ENCODE measurements at places on chromosomes 13 and 19.

- no peak for DNase-seq
These were observed 10.1 kb upstream of the SLC25A42 start for GRCh38 chr19:19053508-19054314.

DNA sequence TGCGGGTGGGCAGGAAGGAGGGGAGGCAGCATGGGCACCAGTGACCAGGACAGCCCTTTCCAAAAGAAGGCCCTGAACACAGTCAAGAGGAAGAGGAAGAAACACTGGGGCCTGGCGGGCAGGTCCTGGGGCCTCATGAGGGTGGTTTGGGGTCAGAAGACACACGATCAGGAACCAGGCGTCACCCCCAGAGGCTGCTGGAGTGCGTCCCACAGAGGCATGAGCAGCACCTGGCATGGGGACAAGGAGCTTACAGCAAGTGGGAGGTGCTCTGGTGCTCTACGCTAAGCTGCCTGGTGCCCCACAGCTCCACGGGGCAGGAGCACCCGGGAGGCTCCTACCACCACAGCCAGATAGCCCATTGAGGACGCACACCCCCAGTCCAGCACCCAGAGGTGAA, 20.0 kb downstream of the ELL start:
- no peak for DNase-seq

DNA sequence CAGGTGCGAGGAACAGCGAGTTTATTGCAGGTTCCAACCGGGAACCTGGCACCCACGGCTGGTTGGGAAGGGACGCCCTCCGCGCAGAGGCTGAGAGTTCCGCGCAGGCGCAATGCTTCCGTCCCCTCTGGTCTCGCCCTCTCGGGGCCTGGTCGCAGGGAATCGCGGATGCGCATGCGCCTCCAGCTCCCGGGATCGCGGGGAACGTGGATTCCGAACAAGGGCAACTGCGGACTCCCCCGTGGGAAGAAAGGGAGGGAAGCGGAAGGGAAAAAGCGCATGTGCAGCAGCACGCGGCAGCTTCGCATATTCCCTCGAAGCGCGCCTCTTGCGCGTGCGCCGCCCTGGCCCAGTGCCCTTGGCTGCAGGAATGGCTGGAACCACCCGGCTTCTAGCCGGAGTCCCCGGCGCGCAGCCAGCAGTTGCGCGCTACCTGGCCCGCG, 1.1 kb downstream of the TSSK6 start:
- DNase-seq = no peak

- no peak for DNase-seq
These were observed at the start of gene HSPB6 for GRCh38 chr19:35756377-35757230. Gene HSPB6 (minus strand): TSS chr19:35757029. CDS start chr19:35757008, 21 bp downstream.

DNA sequence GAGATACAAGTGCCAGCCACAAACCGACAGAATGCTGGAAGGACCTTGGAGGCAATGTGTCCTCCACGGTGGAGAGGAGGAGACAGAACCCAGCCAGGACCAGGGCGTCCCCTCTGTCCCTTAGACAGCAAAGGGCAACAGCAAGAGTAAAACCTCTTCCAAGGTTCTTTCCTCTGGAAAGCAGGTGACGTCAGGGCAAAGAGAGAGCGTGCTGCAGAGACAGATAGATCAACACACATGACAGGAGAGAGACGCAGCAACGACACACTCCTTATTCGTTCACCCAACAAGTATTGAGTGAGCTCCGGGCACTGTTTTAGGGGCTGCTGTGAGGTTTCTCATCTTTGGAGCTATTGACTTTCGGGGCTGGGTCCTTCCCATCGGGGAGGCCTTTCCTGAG, 1.3 kb upstream of the GALP start:
- no peak for DNase-seq

DNA sequence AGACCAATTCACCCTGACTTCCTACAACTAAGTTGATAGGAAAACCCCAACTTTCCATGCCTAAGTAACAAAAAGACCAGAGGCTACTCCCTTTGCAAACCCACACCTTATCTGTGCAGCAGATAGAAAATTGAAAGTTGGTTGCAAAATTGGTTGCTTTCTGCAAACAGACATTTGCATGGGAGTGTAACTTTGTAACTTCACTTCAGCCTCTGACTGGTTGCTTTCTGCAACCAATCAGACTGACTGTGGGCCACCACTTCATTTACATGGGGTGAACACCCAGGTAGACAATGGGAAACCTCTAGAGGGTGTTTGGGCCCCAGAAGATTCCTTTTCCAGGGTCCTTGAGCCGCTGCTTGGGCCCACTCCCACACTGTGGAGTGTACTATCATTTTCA, 9.8 kb downstream of the TEX30 start:
- DNase-seq = no peak

DNA sequence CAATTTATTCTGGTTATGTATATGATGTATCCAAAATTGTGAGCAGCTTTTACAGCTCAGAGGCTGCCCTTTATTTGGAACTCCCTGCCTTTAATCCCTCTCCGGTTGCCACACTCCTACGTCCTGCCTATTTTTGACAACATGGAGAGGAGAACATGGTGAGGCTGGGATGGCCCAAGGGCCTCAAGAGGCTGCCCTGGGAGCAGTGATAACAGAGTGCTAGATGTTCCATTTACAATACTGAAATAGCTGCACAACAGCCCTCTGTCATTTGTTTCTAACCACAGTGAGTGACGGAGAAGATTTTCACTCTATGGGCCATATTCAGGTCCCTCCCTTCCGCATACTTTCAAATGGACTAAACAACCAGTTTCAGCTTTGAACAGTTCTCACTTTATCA, 33.4 kb downstream of the STARD13 start:
- no peak for DNase-seq

- no peak for DNase-seq
These were observed 7.1 kb upstream of the ZNF43 start for GRCh38 chr19:21843081-21843480.

DNA sequence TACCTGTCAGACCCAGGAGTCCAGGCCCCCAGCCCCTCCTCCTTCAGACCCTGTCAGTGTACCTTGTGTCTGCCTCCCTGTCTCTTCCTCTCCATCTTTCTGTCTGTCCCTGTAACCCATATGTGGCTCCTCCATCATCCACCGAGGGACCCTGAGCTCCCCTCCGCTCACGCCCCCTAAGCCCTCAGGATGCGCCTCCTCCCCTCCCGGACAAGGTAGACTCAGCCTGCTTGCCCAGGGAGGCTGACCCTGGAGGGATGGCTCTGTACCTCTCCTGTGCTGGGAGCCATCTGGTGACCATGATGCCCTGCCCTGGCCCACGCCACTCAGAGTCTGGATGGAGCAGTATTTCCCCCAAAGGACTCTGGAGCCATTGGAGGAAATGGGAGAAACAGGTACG, 1.0 kb upstream of the CAPN12 start:
- DNase-seq = no peak

- DNase-seq = no peak
These were observed 825 bp upstream of the CARM1 start for GRCh38 chr19:10870501-10870954.

DNA sequence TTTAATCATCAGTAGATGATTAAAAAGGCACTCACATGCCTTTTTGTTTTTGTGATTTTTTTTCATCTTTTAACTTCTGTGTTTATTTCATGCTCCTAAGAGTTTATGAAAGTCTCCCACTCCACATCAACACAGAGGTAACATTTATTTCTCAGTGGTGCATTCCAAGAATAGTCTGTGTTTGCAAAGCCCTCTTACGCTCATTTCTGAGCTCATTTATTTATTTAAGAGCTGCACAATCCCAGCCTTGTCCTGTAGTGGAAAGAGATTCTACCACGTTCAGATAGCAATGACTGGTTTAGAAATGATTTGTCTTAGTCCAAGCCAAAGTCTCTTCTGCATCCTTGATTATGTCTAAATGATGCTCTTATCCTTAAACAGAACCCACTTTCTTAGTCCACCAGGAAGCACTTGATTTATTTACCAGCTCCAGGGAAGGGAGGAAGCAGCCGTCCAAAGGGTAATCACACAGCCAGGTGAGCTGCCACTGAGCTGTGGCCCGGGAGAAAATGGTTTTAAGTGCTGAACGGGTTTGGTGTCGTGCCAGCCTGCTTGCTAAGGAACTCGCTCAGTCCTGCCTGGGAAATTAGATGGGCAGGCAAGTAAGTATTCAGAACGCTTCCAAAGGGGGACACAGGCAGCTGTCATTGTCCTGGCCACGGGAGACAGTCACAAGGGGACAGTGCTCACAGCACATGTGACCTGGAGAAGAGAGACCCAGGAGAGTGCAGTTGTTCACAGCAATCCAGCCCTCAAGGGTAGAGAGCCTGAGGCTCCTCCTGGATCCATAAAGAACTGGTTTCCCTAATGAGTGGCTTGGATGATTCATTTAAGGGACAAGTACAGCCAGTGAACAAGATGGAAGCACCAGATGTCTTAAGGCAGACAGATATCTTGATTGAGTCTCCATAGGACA, 131.8 kb upstream of the WASF3 start:
- DNase-seq = no peak

DNA sequence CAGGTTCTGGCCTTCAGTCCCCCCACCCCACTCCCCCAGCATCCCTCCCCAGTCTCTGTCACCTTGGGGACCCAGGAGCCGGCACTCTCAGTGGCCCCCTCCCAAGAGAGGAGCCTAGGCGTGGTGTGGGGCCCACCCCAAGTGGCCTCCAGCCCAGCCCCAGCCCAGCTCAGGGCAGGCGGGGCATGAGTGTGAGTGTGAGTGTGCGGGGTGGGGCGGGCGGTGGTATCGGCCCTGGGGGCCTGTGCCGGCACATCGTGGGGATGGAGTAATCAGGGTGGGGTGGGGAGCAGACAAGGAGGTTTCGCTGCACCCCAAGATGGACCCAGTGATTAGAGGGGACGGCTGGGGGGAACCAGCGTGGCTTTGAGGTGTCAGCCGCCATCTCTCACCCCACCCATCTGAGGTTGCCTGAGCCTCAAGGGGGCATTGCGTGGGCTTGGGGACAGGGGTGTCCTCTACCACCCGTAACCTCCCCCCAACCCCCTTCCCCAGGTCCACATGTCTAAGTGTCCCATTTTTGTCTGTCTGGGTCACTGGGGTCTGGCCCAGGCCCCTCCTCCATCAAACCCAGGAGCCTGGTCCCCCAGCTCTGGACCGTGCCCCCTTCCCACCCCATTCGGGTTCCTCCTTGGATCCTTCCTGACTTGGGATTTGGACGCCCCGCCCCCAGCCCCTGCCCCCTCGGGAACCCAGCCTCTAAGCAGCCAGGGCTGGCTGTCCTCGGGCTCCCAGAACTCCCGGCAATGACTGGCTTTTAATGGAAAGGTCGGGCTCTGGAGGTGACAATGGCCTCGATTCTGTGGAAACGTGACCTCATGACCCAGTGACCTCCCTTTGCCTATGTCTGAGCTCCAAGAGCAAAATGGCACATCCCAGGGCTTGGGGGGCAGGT, 6.9 kb upstream of the SULT2B1 start:
- no peak for DNase-seq

- no peak for DNase-seq
These were observed 31.5 kb upstream of the ZNF766 start for GRCh38 chr19:52237771-52238400.

GRCh38 chr13:84961023-84961422, 838.2 kb downstream of the SLITRK6 start:
- no peak for DNase-seq

GRCh38 chr19:45952341-45952685, 21.4 kb downstream of the NOVA2 start:
- no peak for DNase-seq

- no peak for DNase-seq
These were observed 820.6 kb downstream of the PCDH17 start for GRCh38 chr13:58452123-58452623.

DNA sequence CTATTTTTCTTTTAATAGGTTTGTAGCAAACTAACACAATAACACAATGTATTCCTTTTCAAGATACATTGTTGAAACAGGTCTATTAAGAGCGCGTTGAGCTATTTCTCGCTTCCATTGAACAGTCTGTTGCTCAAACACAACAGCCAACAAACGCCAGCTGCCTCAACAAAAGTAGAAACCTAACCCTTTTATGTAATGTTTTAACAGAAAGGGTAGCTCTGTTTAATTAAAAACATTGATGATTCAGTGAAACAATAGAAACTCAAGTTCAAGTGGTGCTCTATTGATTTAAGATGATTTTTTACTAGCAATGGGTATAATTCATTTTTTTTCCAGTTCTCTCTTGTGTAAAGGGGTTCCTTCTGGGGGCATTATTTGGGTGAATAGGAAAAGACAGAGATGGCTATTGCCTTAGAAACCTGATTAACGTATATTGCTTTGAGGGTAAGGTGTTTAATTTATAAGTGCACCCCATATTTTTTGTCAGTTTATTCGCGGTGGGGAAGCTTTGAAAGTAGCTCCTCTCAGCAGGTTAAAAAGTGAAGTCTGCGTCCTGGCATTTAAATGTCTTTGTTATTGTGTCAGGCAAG, 14.9 kb downstream of the ZIC2 start:
- no peak for DNase-seq

DNA sequence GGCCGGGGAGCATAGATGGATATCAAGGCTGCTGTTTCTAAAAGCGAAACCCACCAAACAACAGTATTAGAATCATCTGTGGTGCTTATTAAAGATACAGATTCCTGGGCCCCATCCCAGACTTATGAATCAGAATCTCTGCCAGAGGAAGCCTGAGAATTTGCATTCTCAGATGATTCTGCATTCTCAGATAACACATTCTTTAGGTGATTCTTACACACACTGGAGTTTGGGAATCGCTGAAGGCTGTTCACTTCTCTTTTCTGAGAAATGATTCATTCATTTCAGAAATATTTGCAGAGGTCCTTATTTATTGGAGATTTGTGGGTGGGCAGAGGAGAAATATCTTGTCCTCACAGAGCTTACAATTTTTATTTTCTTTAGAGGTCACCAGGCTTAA, 24.4 kb downstream of the ALOX5AP start:
- no peak for DNase-seq

DNA sequence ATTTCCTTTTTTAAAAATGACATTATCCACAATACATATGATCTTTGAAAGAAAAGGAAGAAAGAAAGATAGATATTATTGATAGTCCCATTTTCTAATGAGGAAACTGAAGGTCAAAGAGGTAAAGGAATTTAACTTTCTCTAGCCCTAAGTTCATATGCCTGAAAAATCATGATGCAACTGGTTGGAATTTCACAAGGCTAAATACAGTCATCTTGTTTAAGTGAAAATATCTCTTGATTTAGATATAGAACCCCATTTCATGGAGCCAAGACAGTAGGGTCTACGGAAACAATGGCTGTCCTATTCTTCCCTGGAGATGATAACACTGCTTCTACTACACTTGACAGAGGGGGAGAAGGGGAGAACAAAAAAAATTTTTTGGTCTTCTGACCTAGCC, 366.2 kb downstream of the DNAJC15 start:
- DNase-seq = no peak

GRCh38 chr19:10110076-10110971, 1.2 kb upstream of the P2RY11 start:
- DNase-seq = no peak

- DNase-seq = no peak
These were observed 312.7 kb downstream of the FGF14 start for GRCh38 chr13:102089177-102089576.

DNA sequence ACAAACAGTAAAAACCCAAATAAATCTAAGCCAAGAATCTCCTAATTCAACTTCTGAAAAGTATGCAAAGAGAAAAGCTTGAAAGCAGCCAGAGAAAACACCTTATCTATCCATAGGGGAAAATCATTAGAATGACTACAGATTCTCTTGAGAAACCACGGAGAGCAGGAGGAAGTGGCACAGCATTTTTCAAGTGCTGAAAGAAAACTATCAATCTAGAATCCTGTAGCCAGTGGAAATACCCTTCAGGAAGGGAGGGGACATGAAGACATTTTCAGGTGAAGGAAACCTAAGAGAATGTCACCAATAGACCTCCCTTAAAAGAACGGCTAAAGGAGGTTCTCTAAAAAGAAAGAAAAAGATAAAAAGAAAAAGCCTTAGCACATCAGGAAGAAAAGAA, 66.2 kb upstream of the XPO4 start:
- no peak for DNase-seq

- no peak for DNase-seq
These were observed 288.8 kb downstream of the DIAPH3 start for GRCh38 chr13:59874973-59875372.

Measured in activated naive CD8-positive, alpha-beta T cell treated with anti-CD3 and anti-CD28 coated beads, Interleukin-2, amount 50 U/mL, for 16 hours (primary cell).